Mononuclear cell (primary cell): ENCODE measurements at places on chromosomes 6 and 20. TPM values are rescaled to one million over a fixed set of nuclear protein-coding genes. Genes with fewer than 3 reads are reported as not detected.

Gene PRDM13
- under 0.01 TPM for total RNA-seq

Gene EPPIN
- not detected for total RNA-seq

Gene ACSS1
- total RNA-seq = 8.0 TPM

Gene ZFP57
- not detected for total RNA-seq

Gene CD109
- 3.0 TPM for total RNA-seq

Gene NOTCH4
- 5.6 TPM for total RNA-seq

Gene ASIP
- total RNA-seq = 1.3 TPM

Gene DEFB124
- not detected for total RNA-seq

Gene NKAPL
- 0.21 TPM for total RNA-seq

Gene IMPG1
- not detected for total RNA-seq

Gene NPEPL1
- 25.5 TPM for total RNA-seq

Gene MUCL3
- total RNA-seq = not detected

Gene FAM209B
- total RNA-seq = 0.52 TPM

Gene ADAM33
- total RNA-seq = under 0.01 TPM

Gene BFSP1
- 0.84 TPM for total RNA-seq

Gene MYT1
- total RNA-seq = not detected

Gene NRN1
- 0.31 TPM for total RNA-seq

Gene PHACTR3
- 0.21 TPM for total RNA-seq

Gene C20orf202
- not detected for total RNA-seq

Gene KCNG1
- 2.3 TPM for total RNA-seq

Gene C6orf47
- total RNA-seq = 14.6 TPM

Gene ITPA
- 10.8 TPM for total RNA-seq

Gene C6orf15
- not detected for total RNA-seq

Gene CPXM1
- 0.10 TPM for total RNA-seq

Gene CFAP206
- not detected for total RNA-seq

Gene ZC3H12D
- total RNA-seq = 50.7 TPM

Gene UST
- total RNA-seq = 1.5 TPM

Gene TINAG
- total RNA-seq = not detected

Gene SPATA2
- total RNA-seq = 6.2 TPM

Gene SLC17A3
- total RNA-seq = 0.31 TPM

Gene MYB
- total RNA-seq = 4.8 TPM

Gene DLK2
- total RNA-seq = 0.31 TPM

Gene OPRM1
- total RNA-seq = not detected

Gene NKAIN2
- total RNA-seq = not detected

Gene KCNK17
- total RNA-seq = 0.52 TPM

Gene SSTR4
- total RNA-seq = not detected

Gene LAMA5
- 1.2 TPM for total RNA-seq

Gene MDFI
- not detected for total RNA-seq

Gene GPLD1
- total RNA-seq = 0.42 TPM

Gene GPR63
- 0.10 TPM for total RNA-seq

Gene LGSN
- not detected for total RNA-seq

Gene DNAH8
- total RNA-seq = 0.10 TPM

Gene KHDC1L
- not detected for total RNA-seq

Gene FNDC11
- 0.84 TPM for total RNA-seq

Gene MEP1A
- not detected for total RNA-seq

Gene SEL1L2
- total RNA-seq = not detected

Gene CST5
- not detected for total RNA-seq

Gene FAM83B
- not detected for total RNA-seq

Gene DEFB123
- total RNA-seq = not detected

Gene LY6G6F
- 7.7 TPM for total RNA-seq

Gene RAET1L
- 0.10 TPM for total RNA-seq

Gene CAPN11
- total RNA-seq = 0.10 TPM

Gene SNAP91
- not detected for total RNA-seq

Gene PARD6B
- total RNA-seq = 4.3 TPM

Gene ARMC2
- 2.4 TPM for total RNA-seq

Gene SLC24A3
- 1.0 TPM for total RNA-seq

Gene PREP
- total RNA-seq = 13.5 TPM

Gene PDYN
- 0.10 TPM for total RNA-seq
